ENCODE measurements at places on chromosomes 5 and 9.

DNA sequence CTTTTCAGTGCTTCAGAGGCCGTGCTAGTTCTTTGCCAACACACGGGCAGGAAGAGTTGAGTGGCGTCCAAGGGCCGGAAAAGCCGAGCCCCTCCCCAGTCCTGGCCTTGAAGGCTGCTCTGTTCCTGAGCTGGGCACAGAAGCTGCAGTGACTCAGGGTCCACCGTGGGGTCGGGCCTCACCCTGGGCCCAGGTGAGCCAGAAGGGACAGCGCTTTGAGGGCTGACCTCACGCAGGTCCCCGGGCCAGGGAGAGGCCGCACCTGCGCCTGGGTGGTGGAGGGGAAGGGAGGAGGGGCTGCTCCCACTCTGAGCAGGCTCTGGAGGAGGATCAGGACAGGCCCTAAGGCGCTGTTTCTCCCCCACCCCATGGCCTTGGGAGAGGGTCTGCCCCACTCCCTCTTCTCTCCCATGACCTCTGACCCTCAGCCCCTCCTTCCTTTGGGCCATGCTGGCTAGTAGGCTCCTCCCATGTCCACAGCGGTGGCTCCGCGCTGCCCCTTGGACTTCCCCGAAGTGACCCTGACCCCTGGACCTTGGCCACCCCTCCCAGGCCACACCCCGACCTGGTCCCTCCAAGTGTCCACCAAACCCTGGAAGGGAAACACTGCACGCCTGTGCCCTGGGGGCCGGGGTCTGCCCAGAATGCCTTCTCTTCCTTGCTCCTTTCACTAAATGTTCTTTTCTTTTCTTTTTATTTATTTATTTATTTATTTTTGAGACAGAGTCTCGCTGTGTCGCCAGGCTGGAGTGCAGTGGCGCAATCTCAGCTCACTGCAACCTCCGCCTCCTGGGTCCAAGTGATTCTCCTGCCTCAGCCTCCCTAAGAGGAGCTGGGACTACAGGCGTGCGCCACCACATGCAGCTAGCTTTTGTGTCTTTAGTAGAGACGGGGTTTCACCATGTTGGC lies 19.7 kb upstream of the SLC6A19 start:
- no peak for DNase-seq

DNA sequence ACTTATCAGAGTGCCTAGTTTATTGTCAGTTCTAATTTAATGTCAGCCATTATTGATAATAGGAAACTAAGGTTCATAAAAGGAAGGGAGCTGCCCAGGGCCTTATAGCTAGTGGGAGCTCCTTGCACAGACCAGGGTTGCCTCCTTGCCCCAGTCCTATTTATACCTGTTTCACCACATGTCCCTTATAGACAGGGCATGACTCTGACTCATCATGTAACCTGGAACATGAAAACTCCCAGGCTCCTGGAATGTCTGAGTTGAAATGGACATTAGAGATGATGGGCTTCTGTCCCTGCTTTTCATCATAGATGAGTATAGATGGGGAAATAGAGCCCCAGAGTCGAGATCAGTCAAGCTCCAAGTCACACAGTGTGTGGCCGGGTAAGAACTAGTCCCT lies 21.1 kb downstream of the FAT2 start:
- DNase-seq: no peak

- no peak for DNase-seq
These were observed 18.3 kb upstream of the IL33 start for GRCh38 chr9:6197330-6197729.

DNA sequence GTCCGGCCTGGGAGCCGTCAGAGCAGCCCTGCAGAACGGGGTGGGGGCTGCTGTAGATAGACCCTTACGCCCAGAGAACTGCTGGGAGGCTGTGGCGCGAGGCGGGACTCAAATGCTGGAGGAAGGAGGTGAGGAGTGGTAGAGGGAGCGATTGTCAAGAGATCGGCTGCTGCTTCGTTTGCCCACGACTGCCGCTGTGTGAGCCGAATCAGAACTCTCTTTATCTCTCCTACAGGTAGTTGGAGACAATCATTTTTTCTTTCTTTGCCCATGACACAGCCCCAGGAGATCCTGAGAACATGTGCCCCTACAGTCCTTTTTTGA lies 456 bp downstream of the ZNF79 start:
- DNase-seq: no peak

DNA sequence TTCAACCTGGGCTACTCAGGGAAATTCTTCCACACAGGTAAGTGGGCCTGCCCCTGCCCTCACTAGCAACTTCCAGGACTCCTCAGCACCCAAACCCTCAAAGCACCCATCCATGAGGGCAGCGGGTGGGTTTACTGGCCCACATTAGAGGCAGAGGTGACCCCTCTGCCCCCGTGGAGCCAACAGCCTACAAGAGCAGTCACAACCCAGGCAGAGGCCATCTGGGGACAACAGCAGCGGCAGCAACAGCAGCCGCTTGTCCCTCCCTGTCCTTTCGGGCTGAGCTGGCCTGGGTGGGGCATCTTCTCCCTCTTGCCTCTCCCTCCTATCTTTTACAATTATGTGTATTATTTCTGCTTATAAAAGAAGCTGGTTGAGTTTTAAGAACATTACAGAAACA lies 25.1 kb downstream of the NDST1 start:
- no peak for DNase-seq

DNA sequence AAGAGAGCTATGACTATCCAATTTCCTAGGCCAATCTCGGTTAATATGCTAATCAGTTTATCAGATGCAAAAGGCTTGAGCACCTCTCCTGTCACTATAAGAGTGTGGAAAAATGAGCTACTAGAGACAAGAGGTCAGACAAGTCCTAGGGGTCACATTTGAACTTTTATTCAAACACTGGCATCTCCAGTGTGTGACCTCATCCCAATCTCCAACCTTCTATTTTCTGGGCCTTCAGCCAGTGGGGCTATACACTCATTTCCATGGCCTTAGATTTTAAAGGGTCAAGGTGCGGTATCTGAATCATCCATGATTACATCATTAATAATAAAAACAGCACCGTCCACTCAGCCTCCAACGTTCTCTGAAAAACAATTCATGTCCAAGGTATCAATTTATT lies 139.6 kb upstream of the LRRTM2 start:
- no peak for DNase-seq

DNA sequence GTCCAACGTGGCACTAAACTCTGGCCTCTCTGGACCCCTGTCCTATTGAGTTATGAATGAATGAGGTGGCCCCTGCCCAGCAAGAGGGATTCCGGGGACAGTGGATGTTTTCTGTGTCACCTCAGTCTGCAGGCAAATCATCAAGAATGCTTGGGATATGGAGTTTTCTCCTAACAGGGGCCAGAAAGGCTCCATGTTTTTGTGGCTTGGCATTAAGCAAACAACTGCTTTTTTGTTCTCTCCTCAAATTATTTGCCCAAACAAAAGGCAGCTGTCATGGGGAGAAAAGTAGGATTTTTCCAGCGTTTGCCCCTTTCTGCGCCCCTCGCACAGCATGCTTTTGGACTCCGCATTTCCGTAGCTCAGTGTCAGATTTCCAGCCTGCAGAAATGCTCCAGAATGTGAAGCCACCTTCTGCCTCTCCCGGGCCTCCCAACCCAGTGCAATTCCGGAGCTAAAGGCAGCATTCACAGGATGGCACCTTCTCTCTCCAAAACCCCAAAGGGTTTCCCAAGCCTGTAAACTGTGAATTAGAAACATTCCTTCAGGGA lies 553.3 kb downstream of the CCDC171 start:
- DNase-seq: no peak

DNA sequence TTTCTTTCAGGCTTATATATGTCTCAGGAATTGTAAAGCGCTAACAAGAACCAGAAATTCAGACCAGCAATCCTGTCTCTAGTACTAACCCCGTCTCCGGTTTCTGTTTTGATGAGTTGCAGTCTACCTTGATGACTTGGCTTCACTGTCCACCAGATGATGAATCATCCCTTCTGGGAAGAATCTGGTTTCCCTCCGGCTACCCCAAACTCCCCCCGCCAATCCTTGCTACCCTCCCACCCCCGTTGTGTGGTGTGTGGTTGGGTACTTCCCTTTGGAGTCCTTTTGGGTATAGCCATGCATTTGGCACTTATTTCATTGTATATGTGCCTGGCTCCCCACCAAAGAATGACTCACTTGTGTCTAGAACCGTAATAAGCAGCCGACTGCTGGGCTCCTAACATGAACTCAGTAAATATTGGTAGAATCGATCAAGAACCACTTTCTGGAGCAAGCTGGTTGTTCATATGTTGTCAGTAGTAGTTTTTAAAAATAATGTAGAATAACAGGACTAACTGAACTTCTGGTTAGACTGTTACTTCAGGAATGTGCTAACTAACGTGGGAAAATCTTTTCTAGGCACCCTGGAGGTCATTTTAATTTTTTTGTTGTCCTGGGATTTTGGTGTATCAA lies 8.3 kb upstream of the TGFBI start:
- DNase-seq: peak; percentile 99

GRCh38 chr9:3847377-3847776 lies 321.6 kb upstream of the RFX3 start:
- no peak for DNase-seq

DNA sequence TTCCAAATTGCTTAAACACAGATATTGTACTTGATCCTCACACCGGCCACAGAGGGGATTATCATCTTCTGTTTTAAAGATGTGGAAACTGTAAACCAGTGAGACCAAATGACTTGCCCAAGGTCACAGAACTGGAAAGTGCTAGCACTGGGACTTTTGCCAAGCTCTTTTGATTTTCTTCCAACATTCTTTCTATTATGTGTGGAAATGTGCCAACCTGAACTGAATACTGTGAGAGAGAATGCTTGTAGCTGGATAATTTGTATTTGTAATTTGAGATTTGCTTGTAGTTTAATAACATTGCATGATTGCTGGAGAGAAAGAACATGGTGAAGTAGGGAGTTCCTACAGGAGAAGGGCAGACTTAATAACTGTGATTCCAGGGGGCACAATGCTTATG lies 977.9 kb upstream of the NUDT12 start:
- DNase-seq: peak; percentile 44

DNA sequence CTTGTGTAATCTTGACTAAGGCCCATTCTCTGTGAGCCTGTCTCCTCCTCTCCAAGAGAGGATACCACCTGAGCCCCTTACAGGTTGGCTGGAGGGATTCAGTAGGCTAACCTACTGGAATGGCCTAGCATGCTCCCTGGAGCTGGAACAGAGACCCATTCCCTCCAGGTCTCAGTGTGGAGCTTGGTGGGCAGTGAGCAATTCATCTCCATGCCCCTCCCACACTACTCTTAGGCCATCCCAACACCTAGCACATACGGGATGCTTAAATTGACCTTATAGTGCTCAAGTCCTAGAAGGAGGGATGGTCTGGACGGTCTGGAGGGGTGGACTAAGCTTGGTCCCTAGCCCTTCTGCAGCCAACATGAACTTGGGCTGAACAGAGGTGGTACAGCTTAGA lies 75.6 kb downstream of the CRB2 start:
- no peak for DNase-seq

GRCh38 chr5:175837171-175837699 lies 34.1 kb upstream of the CPLX2 start:
- DNase-seq: no peak

DNA sequence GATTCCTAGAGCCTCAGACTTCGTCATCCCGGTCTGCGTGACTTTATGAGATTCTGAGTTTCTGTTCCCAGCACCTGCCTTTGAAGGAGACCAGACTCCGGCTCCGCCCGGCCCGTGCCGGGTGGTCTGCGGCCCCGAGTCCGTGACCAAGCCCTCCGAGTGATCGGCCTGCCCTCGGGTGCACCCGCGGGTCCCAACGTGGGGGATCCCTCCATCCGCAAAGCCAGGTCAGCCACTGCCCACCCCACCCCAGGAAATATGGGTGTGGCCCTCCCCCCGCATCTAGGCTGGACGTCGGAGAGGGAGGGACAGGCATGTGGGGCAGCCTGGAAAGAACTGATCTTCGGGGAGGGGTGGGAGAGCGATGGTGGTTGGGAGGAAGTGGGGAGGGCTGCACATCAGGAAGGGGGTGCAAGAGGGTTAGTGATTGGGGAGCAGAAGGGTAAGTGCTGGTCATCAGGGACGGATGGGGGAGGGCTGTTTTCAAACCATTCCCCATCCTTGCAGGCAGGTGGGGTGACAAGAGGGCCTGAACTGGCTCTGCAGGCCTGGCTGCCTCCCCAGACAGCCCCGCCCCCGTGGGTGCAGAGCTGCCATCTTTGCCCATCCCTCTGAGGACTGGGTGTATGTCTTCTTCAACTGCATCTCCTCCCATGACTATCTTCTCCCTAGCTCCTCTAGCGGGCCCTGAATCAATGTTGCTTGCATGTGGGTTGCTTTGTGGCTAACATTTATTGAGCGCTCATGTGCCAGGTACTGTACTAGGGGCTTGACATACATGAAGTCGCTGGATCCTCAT lies 747 bp downstream of the LRSAM1 start:
- no peak for DNase-seq

GRCh38 chr9:4769321-4770080 lies 23.2 kb upstream of the RCL1 start:
- DNase-seq: no peak

- DNase-seq: no peak
These were observed 523 bp downstream of the MAML1 start for GRCh38 chr5:179732918-179733771.

DNA sequence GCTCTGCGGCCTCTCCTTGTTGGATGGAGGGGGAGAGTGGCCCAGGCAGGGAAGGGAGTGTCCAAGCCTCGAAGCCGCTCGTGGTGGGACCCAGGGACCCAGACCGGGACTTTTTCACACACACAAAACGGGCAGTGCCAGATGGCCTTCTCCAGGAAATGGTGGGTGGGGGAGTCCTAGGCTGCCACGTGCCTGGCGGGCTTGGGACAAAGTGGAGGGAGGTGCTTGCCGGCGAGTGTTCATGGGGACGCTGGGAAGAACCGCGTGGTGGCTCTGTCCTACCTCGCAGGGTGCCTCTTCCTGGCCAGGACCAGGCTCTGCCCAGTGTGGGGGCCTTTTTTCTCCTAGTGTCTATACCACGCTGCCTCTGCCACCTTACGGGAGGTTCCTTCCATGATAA lies 155.0 kb upstream of the COL5A1 start:
- no peak for DNase-seq

GRCh38 chr5:134124289-134125038 lies 10.0 kb downstream of the TCF7 start:
- no peak for DNase-seq

- DNase-seq: no peak
These were observed 353.7 kb downstream of the SLCO4C1 start for GRCh38 chr5:101942321-101942882.

- peak; percentile 65 for DNase-seq
These were observed at the start of gene PAXX for GRCh38 chr9:136991993-136992818. PAXX (plus strand) TSS chr9:136992422; CDS start chr9:136992444, 22 bp downstream.

GRCh38 chr9:87337335-87338087 lies 160.2 kb upstream of the DAPK1 start:
- DNase-seq: peak; percentile 33

DNA sequence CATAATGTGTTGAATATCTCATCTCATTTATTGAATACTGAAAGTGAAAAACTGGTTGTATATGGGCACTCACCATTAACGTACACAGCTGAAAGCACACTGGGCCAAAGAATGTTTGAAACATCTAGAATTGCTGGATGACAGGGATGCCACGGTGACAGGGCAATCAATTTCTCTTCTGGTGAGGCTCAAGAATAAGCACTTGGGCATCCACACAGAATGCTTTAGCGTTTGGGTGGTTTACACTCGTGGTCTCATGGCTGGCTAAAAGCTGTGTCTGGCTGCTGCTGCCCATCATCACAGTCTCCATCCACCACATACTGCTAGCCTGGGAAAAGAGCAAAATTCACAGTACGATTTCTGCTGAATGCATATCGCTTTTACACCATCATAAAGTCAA lies 30.7 kb upstream of the IL31RA start:
- DNase-seq: no peak
